ENCODE measurements at places on chromosomes 16 and 17. TPM values are rescaled to one million over a fixed set of nuclear protein-coding genes. Genes with fewer than 3 reads are reported as not detected.

DNA sequence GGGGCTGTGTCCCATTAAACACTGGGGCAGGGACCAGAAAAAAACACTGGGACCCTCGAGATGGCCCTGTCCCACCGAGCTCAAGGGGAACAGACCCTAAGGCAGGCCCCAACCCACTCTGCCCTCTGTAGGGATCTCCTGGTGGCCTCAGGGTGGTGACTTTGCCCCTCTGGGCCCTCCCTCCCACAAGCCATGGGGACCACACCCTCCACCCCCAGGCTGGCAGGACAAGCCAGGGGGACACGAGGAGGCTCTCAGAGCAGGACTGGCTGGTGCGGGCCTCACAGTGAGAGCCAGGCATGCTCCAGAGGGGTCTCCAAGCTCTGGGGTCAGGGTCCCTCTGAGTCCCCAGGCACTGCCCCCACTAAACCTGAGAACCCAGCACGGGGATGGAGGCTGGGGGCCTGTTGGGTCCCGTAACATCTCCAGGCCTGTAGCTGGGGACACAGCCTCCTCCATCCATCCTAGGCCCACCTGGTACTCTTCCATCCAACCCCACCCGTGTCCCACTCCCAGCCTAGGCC, 14.5 kb upstream of the SRRM2 start:
- no peaks in the 10 kb centered on the region for H3K27me3 ChIP-seq
- H3K36me3 ChIP-seq: no peaks in the 10 kb centered on the region
- H3K27ac ChIP-seq: no peak overlapping the region
- H3K4me1 ChIP-seq: no peaks in the 10 kb centered on the region
- no peak overlapping the region for H3K4me3 ChIP-seq
- no peak for DNase-seq

GRCh38 chr16:8551388-8552332, 38.7 kb downstream of the TMEM114 start:
- H3K27ac ChIP-seq: no peak overlapping the region
- H3K4me3 ChIP-seq: no peak overlapping the region
- peaks cover 3% of the 10 kb centered on the region for H3K27me3 ChIP-seq

DNA sequence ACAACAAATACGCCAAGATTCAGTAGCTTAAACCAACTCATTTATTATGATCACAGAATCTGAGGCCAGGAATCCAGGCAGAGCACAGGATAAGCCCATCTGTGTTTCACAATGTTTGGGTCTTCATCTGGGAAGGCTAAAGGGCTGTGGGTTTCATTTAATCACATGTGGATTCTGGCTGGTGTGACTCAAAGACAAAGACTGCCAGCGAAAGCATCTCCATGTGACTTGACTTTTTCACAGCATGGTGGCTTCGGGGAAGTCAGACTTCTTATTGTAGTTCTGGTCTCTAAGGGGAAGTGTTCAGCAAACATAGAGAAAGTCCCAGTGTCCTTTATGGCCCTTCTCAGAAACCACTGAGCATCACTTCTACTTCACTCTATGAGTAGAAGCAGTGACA, 1014.4 kb upstream of the GOT2 start:
- no peak overlapping the region for H3K4me3 ChIP-seq
- no peak overlapping the region for H3K27ac ChIP-seq
- H3K27me3 ChIP-seq: no peaks in the 10 kb centered on the region
- no peaks in the 10 kb centered on the region for H3K36me3 ChIP-seq
- H3K4me1 ChIP-seq: no peaks in the 10 kb centered on the region

DNA sequence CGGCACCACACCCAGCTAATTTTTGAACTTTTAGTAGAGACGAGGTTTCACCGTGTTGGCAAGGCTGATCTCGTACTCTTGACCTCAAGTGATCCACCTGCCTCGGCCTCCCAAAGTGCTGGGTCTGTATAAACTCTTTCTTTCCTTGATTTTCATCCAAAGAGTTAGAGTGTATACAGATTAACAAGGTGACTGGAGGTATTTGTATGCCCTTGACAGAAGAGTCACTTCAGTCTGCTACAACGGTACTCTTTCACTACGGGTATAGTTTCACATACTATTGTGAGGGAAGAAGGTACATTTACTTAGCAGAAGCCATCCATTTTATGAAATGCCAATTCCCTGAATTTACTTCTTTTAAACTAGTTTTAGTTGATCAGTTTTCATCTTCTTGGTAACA, 32.5 kb downstream of the PPM1E start:
- H3K36me3 ChIP-seq: no peaks in the 10 kb centered on the region
- H3K4me1 ChIP-seq: no peaks in the 10 kb centered on the region
- H3K27ac ChIP-seq: no peak overlapping the region
- no peaks in the 10 kb centered on the region for H3K27me3 ChIP-seq
- no peak overlapping the region for H3K4me3 ChIP-seq

- H3K27ac ChIP-seq: no peak overlapping the region
- H3K27me3 ChIP-seq: no peaks in the 10 kb centered on the region
- DNase-seq: no peak
- H3K4me1 ChIP-seq: peaks cover 29% of the 10 kb centered on the region
Measured at GRCh38 chr17:80774146-80774545, 217.5 kb upstream of the CHMP6 start.

DNA sequence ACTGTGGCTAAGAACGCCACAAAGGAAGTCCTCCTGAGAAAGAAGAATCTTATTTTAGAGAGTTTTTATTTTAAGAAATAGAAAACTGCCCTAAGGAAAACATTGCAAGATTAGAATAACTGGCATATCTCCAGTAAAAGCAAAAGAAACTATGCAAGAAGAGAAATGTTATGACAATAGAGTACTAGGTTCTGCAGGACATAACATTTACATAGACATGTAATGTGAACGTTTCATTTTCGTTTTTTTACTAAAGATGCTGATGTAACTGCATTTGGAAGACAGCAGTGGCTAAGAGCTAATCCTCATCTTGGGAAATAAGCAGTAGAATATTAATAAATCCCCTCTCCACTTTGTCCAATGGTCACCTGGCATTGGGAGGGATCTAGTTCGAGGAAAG, 7.8 kb upstream of the ASGR2 start:
- H3K4me1 ChIP-seq: no peaks in the 10 kb centered on the region
- no peaks in the 10 kb centered on the region for H3K27me3 ChIP-seq
- H3K4me3 ChIP-seq: no peak overlapping the region
- H3K36me3 ChIP-seq: no peaks in the 10 kb centered on the region
- no peak for DNase-seq
- no peak overlapping the region for H3K27ac ChIP-seq

GRCh38 chr17:77318491-77319210, 177.9 kb downstream of the SEC14L1 start:
- H3K4me1 ChIP-seq: peaks cover 26% of the 10 kb centered on the region
- H3K36me3 ChIP-seq: no peaks in the 10 kb centered on the region
- H3K27ac ChIP-seq: peak overlapping the region; percentile 29
- H3K4me3 ChIP-seq: no peak overlapping the region

DNA sequence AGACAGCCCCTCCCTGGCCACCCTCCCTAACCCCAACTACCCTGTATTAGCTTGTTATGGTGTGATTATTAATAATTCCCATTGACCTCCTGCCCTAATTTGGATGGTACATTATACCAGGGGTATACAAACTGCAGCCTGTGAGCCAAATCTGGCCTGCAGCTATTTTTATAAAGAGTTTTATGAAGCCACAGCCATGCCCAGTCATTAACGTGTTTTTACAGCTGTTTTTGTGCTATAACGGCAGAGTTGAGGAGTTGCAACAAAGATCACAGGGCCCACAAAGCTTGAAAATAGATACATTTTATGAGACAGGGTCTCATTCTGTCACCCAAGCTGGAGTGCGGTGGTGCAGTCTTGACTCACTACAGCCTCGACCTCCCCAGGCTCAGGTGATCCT, 6.0 kb downstream of the METTL22 start:
- no peak overlapping the region for H3K4me3 ChIP-seq
- H3K4me1 ChIP-seq: peaks cover 5% of the 10 kb centered on the region
- no peak for DNase-seq

GRCh38 chr17:64130559-64131001, 636 bp upstream of the ERN1 start:
- peak; percentile 71 for DNase-seq
- no peaks in the 10 kb centered on the region for H3K27me3 ChIP-seq
- no peaks in the 10 kb centered on the region for H3K36me3 ChIP-seq
- peak overlapping the region; percentile 33 for H3K4me3 ChIP-seq
- peaks cover 4% of the 10 kb centered on the region for H3K4me1 ChIP-seq

SLC5A10 gene
- total RNA-seq: 0.09 TPM

PIPOX gene
- total RNA-seq: 1.4 TPM

BAHCC1 gene
- total RNA-seq: 24.4 TPM

SLC22A31 gene
- 227 TPM for total RNA-seq

Data from lung (tissue), 17 donors.